ENCODE measurements at places on chromosomes 1 and 21.

- no peak for DNase-seq
Observed at GRCh38 chr1:77412069-77412819, 130.4 kb downstream of the AK5 start.

GRCh38 chr1:207088161-207088560 is 499 bp upstream of the C4BPB start:
- DNase-seq: no peak

GRCh38 chr21:23780326-23780725 is 1827.0 kb downstream of the MRPL39 start:
- no peak for DNase-seq

DNA sequence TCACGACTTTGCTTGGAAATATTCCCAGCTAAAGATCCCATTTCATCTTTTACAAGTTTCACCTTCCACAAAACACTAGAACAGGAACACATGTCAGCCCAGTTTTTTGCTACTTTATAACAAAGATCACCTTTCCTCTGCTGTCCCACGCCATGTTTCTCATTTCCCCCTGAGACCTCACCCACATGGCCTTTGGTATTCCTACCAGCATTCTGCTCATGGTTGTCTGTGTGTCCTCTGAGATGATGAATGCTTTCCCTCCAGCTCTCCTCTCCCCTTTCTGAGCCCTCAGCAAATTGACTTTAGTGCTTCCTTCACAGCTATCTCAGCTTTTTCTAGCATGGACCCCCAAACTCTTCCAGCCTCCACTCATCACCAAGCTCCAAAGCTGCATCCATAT is 32.3 kb upstream of the ABCG1 start:
- DNase-seq: no peak

- peak; percentile 51 for DNase-seq
Observed at GRCh38 chr1:85109475-85109874, 61.2 kb upstream of the MCOLN3 start.

DNA sequence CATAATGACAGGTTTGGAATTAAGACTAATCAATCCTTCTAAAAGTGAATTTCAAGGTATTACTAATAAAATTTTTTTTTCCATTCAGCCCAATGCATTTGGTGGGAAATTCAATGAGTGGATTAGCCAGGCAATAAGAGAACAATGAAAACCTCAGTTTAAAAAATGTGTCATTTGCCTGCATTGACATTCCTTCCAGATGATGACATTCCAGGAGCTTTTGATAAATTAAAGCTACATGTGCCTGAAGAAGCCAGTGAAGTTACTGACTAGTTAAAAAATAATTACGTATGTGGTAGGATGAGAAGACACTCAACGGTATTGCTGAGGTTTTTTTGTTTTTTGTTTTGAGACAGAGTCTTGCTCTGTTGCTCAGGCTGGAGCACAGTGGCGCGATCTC is 37.9 kb upstream of the RC3H1 start:
- no peak for DNase-seq

DNA sequence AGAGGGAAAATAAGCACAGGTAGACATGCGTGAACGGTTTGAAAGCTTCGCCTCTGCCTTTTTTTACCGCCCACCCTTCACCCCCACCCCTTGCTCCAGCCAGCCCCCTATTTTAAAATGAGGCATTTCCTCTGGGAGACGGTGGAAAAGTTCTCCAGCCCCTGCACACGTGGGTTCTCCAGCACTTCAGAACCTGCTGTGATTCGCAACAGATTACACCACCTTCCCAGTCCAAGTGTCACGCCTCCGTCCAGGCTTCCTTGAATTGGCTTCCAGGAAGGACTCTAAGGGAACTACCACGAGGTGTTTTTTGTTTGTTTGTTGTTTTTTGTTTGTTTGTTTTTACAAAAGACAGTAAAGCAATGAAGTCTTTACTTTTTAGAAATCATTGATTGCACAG is 2.6 kb downstream of the LRRC7 start:
- DNase-seq: no peak

DNA sequence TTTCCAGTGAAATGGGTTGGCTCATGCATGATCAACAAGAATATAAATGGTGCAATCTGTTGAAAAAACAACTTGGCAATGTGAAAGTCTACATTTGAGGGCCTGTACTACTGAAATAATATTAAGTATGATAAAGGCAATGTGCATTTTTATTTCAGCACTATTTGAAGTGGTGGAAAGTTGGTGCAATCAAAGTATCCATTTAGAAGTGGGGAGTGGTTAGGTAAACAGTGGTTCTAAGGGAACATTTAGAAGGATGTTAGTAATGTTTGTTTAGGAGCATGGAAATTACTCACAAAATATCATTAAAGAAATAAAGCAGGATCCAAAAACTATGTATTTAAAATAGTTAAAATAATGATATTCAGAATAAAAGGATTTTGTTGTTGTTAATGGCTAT is 60.2 kb downstream of the CHRM3 start:
- DNase-seq: no peak

GRCh38 chr1:18266391-18266790 is 158.8 kb downstream of the IGSF21 start:
- DNase-seq: no peak

GRCh38 chr1:221693087-221693486 is 48.8 kb downstream of the DUSP10 start:
- DNase-seq: no peak

- DNase-seq: no peak
Observed at GRCh38 chr1:189939967-189940366, 537.7 kb downstream of the BRINP3 start.

GRCh38 chr1:111463029-111463683 is 10.6 kb upstream of the C1orf162 start:
- DNase-seq: no peak

DNA sequence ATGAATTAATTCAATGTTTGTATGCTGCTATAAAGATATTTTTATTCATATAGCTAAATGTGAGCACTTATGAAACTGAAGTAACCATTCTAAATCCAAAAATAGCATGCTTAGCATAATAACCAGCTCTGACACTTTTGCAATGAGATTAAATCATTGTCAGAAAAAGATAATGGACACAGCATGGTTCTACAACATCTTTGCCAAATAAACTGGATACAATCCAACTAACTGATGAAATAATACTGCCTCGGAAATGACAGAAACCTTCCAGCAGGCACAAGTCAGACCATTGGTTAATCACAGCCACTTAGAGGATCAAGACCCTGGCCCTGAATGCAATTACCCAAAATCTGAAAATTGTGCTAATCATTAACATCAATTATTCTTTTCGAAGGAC is 592.7 kb upstream of the ADGRL4 start:
- no peak for DNase-seq

- no peak for DNase-seq
Observed at GRCh38 chr1:156752843-156753482, 1.5 kb upstream of the HDGF start.

- DNase-seq: peak; percentile 73
Observed at GRCh38 chr1:16013220-16013907, 4.5 kb downstream of the HSPB7 start.

DNA sequence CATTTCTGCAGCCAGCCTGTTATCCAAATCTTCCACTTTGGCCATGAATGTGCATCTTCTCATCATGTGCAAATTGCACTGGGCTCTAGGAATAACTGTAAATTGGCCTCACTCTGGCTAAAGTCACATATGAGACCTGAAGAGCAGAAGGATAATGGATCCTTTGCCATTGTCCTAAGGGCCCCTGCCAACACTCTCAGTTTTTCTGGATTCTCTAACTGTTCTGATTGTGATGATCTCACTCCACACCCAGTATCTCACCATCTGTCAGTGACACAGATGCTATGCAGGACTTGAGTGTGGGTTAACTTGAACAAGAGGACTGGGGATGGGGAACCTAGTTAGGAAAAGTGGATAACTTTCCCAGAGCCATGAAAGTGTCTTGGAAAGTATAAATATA is 8.5 kb upstream of the FYB2 start:
- no peak for DNase-seq

DNA sequence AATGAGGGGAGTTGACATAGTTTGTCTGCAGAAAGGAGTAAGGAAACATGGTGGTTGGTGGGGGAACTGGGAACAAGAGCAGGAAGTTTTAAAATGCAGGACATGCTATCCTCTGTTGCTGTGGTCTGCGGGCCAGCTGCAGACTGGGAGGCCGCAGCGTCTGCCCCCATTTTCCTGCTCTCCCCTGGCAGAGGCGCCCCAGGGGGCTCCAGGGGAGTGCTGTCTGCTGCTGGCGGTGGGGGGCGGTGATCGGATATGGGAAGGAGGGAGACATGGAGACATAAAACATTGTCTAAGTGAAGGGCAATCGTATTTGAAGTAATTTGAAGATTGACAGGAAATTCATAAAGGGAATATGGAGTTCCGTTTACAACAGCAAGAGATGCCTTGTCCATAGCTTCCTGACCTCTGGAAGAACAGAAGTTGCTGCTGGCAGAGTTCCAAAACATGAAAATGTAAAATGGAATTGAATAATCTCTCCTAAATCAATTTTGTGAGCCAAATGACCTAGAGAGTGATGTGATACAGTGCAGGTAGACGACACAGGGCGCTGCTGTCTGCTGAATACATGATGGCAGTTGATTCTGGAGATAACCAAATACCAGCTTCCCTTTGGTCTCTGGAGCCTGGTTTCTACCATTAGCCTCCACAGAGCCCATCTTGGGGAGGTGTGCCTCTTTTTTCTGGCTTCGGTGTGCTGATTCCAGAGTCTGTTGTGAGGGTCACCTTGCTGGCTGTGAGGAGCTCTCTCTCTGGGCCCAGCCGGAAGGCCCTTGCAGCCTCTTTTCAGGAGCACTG is 61.0 kb downstream of the PCBP3 start:
- DNase-seq: no peak

GRCh38 chr21:41510500-41510899 is 2.5 kb upstream of the TMPRSS2 start:
- DNase-seq: no peak

GRCh38 chr1:53260631-53261247 is 22.4 kb upstream of the MAGOH start:
- DNase-seq: no peak

- no peak for DNase-seq
Observed at GRCh38 chr1:51648180-51649109, 31.6 kb downstream of the OSBPL9 start.

DNA sequence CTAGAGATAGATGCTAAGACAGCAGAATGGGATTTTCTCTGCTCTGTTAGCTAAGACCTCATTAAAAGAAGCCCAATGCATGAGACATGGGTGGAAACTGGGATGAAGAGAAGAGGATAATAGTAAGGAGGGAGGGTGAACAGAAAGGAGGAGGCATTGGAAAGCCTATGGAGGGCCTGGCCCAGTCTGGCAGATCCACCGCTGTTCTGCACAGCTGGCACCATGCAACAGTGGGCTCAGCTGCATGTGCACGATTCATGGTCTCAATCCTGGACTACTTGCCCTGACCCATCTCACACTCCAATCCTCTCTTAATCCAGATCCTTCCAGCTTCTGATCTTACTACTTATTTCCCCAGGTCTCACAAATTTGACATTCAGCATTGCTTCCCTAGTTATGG is 2.2 kb downstream of the PHC2 start:
- DNase-seq: no peak

DNA sequence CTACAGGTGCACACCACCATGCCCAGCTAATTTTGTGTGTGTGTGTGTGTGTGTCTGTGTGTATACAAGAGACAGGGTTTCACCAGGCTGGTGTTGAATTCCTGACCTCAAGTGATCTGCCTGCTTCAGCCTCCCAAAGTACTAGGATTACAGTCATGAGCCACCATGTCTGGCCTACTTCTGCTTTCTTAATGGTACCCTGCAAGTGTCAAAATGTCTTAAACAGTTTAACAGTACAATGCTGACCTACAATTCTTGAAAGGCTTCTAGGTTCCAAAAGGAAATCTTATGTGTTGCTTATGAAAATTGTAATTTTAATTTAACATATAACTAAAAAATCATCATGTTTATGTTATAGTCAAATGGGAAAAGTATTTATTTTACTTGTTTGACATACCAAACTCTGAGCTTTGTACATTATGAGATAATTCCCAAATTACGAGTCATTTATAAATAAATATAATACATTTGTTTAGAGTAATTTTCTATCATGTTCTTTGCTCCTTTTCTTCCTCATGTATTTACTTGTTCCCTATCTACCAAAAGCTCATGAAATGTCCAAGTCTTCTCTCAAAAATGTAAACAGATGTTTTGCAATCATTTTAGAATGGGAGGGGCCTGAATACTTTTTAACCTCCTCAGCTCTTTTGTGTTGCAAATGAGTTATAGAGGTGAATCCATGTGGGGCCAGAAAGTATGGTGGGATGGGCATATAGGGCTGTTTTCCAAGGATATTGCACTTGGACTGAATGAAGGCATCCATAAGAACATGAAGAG is 8.4 kb upstream of the VCAM1 start:
- no peak for DNase-seq

- DNase-seq: no peak
Observed at GRCh38 chr1:173082913-173083312, 32.2 kb upstream of the TNFSF18 start.

GRCh38 chr1:25563330-25564215 is 20.2 kb downstream of the LDLRAP1 start:
- peak; percentile 51 for DNase-seq

- peak; percentile 11 for DNase-seq
Observed at GRCh38 chr1:19220080-19220846, 10.2 kb upstream of the UBR4 start.

DNA sequence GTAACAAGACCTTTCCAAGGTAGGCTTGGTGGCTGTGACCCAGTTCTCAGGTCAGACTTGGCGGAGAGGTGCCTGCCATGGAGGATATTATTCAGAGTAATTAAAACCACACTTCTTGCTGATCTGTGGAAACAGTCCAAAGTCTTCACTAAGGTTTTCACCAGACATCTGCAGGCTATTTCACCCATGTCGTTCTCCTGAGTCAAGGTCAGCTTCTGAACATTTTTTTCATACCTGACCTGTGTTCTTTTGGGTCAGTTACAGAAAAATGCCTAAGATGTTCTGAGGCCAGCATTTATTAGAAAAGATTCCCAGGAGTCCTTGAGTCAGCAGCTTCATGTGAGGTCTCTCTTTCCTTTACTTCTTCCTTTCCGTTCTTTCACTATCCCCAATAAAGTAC is 54.9 kb downstream of the RGL1 start:
- DNase-seq: no peak

GRCh38 chr1:48610628-48611542 is 138.9 kb upstream of the SPATA6 start:
- no peak for DNase-seq

- DNase-seq: peak; percentile 78
Observed at GRCh38 chr1:206555473-206555935, 48.2 kb downstream of the RASSF5 start.

GRCh38 chr1:37616330-37616729 is 18.4 kb downstream of the RSPO1 start:
- DNase-seq: no peak

- DNase-seq: no peak
Observed at GRCh38 chr1:169148472-169149252, 42.2 kb downstream of the ATP1B1 start.

DNA sequence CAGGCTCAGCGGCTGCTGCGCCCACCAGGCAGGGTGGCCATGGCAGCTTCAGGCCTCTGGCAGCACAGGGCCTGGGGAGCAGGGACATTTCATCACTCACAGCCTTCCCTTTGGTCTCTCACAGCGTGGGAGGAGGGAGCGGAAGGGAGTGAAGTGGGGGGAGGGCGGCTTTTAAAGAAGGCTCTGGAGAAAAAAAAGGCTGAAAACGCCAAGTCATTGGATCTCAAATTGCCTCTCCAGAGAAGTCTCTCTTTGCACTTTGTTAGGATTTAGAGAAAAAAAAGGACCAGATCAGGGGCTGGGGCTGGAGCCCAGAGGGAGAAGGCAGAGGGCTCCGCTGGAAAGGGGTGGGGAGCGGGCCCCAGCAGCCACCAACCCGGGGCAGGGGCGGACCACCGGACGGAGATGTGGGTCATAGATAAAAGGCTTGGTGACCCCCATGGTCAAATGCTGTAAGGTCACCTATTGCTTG is 209.9 kb downstream of the GRIK3 start:
- no peak for DNase-seq

- no peak for DNase-seq
Observed at GRCh38 chr21:44955798-44956175, 16.0 kb downstream of the SLX9 start.

Measured in activated CD4-positive, alpha-beta memory T cell treated with anti-CD3 and anti-CD28 coated beads for 36 hours (primary cell).